GM04503 (cell line): ENCODE measurements at places on chromosomes 5 and 9.

DNA sequence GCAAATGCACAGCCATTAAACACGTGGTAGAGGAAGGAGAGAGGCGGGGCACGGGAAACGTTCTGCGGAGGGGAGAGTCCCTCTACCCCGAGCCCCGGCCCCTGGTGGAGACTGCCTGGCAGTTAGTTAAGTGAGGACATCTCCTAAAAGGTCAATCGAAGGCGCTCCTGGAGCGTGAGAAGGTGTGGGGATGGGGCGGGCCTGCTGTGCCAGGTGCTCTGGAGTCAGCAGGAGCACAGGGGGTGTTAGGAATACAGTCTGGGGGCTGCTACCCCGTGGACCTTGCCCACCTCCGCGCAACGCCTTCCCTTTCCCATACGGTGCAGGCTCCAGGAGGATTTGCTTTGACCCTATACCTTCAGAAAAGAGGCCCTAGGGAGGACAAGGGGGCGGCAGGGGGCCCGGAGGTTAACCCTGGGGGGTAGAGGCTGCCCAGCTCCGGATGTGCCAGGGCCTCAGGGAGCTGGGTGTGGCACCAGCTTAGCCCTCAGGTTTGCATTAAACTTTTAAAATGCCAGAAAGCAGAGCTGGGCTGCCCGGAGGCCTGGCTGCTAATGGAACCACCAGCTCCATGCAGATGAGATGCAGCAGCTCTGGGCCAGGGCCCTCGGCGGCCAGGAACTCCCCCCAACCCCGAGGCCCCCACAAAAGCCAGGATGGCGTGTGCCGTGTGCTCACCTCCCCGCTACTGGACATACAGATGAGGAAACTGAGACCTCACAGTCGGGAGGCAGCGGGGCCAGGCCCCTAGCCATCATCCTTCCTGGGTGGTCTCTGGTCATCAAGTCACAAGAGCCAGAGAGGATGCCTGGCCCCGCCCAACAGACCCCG is 39.2 kb downstream of the NACC2 start:
- DNase-seq, result no peak

DNA sequence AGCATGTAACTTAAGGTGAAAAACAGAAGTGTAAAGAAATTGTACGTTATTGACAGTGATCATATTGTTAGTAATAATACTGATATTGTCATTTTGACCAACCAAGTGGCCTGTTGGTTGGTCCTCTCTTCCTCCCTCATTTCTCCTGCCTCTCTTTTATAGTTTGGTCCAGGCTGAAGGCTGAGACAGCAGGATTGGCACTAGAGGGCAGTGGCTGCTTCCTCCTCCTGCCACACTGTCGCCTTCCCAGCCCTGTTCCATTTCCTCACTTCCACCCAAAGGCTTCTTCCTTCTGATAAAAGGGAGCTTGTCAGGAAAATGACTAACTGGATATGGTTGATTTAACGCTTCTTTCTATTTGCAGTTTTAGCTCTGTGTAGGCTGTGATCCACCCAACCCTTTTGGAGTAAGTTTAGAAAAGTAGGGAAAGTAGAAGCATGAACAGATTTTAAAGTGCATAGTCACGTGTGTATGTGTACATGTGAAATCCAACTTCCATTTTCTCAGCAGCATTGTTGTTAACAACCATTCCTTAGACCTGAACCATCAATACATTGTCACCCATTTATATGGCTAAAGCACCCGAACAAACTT is 35.6 kb downstream of the PTCD2 start:
- DNase-seq, result no peak

GRCh38 chr9:107779731-107780130 is 290.2 kb upstream of the KLF4 start:
- DNase-seq, result no peak

GRCh38 chr5:140509898-140510297 is 37.6 kb upstream of the EIF4EBP3 start:
- DNase-seq, result no peak

DNA sequence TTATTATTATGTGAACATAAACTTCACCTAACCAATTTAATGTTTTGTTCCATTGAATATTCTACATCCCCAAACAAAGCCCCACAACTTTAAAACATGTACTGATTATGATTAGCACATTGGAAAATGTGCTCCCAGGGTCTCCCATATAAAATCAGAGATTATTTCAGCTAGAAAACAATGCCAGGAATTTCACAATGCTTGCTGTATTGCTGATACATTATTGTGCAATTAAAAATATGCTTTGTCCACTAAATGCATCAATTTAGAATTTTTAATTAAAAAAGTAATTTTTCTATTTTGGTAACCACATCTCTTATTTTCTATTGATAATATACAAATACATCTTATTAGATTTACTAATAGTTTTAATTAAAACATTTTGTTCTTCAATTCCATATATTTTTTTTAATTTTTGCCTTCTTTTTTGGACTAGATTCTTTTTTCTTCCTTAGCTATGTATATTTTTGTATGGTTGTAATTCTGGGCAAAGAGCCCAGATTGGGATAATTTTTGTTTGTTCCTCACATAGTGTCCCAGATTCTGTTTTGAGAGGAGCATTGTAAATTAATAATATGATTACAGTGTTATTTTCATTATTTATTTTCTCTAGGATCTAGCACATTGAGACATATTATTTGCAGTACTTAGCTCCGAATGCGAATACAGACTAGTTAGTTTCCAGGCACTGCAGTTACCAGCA is 241.5 kb upstream of the CDH18 start:
- no peak for DNase-seq

DNA sequence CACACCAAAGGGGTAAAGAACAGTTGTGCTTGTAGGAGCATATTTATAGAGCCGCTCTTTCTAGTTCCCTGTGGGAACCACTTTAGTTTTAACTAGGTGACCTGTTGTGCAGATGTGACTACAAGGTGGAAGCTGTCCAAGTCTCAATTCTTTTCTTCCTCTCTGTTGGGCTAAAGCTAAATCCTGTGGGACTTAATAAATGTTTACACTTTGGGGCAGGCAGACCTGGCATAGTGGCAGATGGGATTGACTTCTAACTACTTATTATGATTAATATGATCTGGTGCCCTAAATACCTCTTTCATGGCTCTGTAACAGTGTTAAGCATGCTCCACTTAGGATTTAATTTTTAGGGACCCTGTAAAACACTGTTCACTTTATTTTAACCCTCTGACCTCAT is 265.3 kb downstream of the KCTD16 start:
- no peak for DNase-seq

- peak; percentile 57 for DNase-seq
Measured at GRCh38 chr5:180825768-180826525, 23.3 kb upstream of the MGAT1 start.

DNA sequence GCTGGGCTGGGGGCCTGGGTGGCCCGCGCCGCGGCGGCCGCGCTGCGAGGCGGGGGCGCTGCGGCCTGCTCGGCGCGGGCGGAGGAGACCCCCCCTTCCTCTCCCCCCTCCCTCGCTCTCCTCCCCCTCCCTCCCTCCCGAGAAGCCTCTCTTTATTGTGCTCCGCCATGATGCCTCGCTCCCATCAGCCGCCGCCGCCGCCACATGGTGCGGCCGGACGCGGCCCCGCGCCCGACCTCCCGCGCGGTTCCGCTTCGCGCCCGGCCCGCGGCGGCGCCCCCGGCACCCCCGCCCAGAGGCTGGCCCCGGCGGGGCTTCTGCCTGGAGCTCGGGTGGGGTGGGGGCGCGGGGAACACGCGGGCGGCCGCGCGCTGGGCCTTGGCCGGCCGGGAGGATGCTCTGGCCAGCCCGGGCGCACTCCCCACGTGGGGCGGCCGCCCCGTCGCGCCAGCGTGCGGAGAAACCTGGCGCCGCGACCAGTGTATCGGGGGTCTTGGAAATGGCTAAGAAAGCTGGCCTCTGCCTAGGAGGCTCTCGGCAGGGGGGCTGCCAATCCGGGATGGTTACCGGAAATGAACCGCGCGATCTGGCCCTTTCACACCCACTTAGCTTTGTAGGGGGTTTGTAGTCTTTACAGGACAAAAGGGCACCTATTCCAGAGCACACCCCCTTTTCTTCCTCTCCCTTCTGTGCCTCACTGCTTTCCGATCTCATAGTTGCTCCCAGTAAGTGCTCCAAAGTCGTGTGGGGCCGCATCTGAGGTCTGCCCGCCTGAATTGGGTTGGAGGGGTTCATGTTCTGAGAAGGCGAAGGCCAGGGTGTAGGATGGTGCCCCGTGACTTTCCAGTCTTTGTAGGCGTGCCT is 1.0 kb downstream of the SET start:
- no peak for DNase-seq

DNA sequence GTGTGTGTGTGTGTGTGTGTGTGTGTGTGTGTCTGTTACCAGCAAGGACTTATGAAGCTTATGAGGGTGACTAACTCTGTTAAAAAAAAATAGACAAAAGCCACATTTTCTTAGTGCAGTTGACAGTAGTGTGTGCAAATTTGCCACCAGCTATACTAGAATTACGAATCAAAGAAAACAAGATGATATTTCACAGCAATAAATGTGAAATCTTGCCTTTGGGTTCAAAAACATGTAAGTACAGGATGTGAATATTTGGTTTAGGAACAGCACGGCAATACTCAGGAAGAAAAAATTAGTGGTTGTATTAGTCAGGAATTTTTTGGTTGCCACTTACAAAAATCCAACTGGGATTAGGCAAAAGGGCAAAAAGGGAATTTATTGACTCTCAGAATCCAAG is 117.4 kb downstream of the NPR3 start:
- no peak for DNase-seq

DNA sequence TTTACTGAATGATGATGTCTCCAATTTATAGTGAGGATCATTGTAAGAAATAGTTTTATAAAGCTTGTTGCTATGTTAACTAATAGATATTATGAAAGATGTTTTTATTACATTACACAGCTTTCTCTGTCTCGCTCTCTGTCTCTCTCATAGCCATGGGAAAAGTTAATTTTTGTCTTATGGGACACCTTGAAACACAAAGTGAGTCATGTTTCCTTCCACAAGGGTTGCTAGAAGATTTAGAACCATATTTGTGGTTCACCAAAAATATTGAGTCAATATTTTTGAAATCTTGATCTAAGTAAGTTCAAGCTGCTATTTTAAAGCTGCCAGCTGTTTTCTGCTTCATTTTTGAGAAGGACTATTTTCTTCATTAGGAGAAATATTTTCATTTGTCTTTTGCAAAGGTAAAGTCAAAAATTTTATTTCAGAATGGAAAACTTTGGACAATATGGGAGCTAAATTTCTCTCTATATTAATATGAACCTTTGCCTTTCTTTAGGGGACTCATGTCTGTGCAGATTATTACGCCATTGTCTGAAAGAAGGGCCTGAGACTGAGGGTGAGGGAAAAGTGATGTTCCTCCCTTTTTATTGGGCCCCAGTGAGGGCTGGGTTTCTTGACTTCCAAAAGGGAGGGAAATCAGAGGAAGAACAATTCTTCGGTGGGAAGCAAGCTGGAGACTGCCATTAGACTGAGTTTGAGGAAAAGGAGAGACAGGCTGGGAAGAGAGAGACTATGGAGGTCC is 87.9 kb upstream of the SLC24A2 start:
- DNase-seq, result no peak

DNA sequence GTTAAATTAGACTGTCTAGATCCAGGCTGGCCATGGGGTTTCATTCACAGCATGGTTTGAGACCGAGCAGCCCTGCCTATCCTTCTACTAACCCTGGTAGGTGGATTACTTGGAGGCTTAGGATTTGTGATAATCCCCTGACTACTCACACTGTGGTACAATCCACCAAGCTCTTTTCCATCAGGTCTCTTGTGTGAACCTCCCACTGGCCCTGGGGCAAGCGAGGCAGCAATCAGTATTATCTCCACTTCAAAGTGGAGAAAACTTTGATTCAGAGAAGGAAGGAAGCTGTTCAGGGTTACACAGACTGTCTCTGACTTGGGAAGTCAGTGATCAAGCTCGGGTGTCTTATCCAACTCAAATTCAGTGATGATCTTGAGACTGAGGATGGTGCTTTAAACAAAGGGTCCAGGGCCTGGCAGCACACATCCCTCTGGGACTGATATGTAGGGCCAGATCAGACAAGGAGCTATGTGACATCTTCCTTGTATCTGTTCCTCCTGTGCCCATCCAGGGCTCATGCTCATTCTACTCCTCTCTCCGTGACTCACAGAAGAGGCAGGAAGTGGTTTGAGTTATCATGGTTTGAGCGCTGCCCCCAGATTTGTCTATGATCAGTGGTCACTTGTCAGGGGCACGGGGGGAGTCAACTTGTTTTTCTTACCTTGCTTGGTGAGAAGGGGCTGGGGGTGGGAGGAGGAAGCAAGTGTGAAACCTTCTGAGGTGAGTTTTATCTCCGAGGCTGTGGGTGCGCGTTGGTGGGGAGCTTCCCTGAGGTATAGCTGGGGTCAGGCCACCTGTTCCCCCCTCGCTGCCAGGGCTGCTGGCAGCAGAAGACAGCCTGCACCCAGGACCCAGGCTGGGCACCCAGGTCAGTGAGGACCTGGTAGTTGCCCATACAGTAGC is 48.6 kb downstream of the RGS3 start:
- DNase-seq, result no peak

DNA sequence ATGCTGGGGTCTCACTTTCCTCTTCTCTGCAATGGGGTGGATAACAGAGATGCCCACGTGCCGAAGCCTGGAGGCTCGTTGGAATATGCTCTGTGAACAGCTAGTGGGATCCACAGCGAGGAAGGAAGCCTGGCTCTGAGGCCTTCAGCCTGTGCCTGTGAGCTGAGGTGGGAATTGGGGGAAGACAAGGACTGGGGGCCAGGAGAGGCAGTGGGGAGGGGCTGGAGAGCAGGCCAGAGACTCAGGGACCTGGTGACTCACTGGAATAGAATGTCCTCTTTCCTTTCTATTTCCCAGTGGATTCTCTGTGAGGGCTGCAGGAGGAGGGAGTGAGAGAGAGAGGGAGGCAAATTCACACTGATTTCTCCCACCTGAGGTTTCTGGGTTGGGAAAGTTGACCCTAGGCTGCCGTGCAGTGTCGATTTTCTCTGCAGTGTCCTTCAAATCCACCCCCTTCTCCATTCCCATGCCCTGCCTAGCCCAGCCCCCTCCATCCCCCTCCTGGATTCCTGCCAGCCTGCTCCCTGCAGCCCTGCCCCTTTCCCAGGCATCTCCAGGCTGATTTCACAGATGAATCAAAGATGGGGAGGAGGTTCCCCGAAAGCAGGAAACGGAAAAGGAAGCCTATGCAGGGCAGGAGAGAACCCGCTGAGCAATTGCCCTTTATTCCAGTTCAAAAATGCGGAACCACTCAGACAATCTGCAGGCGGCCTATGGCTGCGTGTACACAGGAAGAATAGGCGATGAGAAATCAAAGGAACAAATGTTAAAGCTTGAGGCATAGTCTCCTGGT is 1.4 kb upstream of the SPAAR start:
- DNase-seq, result peak; percentile 68

DNA sequence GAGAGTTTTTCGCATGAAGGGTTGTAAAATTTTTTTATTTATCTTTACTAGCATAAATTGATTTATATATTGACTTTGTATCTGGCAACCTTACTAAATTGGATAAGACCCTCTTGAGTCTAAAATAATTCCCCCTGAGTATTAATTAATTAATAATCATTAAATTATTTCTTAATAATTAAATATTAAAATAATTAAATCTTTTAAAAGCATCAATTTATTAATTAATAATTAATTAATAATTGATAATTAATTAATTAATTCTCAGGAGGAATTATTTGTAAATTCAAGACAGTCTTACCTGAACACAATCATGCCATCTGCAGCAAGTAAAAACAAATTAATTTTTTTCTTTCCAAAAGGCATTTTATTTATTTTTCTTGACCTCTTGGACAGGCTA is 370.4 kb upstream of the PTPRD start:
- no peak for DNase-seq

GRCh38 chr5:42953041-42953440 is 87.1 kb downstream of the ANXA2R start:
- no peak for DNase-seq
